Stimulated activated CD8-positive, alpha-beta memory T cell treated with anti-CD3 and anti-CD28 coated beads, Interleukin-15, amount 100 ng/mL, for 4 hours (primary cell): ENCODE measurements at places on chromosomes 12 and 14.

DNA sequence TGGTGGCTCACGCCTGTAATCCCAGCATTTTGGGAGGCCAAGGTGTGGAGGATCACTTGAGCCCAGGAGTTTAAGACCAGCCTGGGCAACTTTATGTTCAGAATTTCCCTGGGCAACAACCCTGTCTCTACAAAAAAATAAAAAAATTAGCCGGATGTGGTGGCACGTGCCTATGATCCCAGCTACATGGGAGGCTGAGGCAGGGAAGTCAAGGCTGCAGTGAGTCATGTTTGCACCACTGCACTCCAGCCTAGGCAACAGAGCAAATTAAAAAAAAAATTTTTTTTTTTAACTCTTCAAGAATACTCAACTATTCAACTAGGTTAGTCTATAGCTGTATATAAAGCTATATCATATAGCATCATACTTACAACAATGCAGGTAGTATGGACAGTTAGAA, 113.0 kb downstream of the RALGAPA1 start:
- DNase-seq, result no peak

DNA sequence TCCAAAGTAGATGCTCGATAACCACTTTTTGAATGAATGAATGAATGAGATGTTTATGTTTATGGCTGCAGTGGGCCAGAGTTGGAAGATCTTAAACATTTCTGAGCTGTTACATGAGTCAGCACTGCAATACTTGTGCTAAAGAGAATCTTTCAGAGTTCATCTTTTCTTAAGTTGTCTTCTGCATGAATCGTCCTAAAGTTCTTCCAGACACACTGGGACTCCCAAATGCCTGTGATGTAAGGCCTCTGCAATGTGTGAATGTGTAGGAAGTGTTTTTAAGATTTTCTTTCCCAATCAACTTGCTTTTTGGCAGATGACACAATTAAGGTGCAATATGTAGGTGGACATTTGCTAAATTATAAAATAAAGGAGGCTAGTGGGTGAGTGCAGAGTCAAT, 50.3 kb upstream of the TRIM9 start:
- DNase-seq, result no peak

- no peak for DNase-seq
These were observed 122.5 kb downstream of the ZFP36L1 start for GRCh38 chr14:68670359-68670715.

DNA sequence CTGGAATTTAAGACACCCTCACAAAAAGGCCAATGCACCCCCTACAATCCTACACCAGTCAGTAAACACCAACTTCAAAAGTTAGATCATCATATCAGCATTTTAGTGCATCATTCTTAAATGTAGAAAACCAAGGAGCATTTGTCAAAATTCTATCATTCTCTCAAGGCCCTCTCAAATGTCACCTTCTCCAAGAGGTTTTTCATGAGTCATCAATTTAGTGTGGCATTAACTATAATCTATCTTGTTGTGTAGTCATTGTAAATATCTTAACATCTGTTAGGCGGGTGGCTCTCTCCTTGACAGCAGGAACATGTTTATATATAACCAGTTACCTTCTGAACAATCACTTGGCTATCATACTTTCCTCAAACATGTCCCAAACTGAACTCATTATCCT, 62.1 kb upstream of the G2E3 start:
- no peak for DNase-seq

DNA sequence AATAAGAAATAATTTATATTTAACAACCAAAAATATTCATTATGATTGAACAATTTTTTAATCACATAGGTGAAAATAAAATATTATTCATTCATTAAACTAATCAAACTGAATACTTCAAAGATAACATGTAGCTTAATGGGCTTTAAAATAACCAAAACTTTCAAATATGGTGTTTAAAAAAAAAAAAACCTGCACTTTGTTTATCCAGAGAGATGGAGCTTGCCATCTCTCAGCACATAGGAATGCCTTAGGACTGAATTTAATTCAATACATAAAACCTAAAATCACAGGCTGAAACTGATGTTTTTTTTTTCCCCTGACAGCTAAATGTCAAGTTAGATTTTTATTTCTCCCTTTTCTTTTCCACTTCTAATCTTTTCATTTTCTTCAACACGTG, 14.4 kb upstream of the CCER1 start:
- DNase-seq, result no peak

GRCh38 chr14:66037361-66037760, 448.8 kb upstream of the CCDC196 start:
- no peak for DNase-seq

- DNase-seq, result no peak
These were observed 384.3 kb downstream of the ADAMTS20 start for GRCh38 chr12:43167691-43168090.

GRCh38 chr12:53747095-53747494, 4.7 kb downstream of the CISTR start:
- DNase-seq, result no peak
